ENCODE measurements at places on chromosomes 12 and 14. TPM values are rescaled to one million over a fixed set of nuclear protein-coding genes. Genes with fewer than 3 reads are reported as not detected.

The GLIPR1L1 gene
- not detected for polyA plus RNA-seq

The SIX1 gene
- not detected for polyA plus RNA-seq

The SLC41A2 gene
- 0.08 TPM for polyA plus RNA-seq

The C12orf56 gene
- not detected for polyA plus RNA-seq

The POTEG gene
- polyA plus RNA-seq, result not detected

The RNASE1 gene
- polyA plus RNA-seq, result not detected

The IAPP gene
- not detected for polyA plus RNA-seq

The RPL10L gene
- not detected for polyA plus RNA-seq

The P2RX2 gene
- polyA plus RNA-seq, result not detected

The DPF3 gene
- 0.66 TPM for polyA plus RNA-seq

The KRT7 gene
- not detected for polyA plus RNA-seq

The POTEM gene
- not detected for polyA plus RNA-seq

The CCDC177 gene
- not detected for polyA plus RNA-seq
